ENCODE measurements at places on chromosomes 1 and 21.

GRCh38 chr1:167935216-167936067, 1.0 kb upstream of the DCAF6 start:
- DNase-seq = peak; percentile 28

DNA sequence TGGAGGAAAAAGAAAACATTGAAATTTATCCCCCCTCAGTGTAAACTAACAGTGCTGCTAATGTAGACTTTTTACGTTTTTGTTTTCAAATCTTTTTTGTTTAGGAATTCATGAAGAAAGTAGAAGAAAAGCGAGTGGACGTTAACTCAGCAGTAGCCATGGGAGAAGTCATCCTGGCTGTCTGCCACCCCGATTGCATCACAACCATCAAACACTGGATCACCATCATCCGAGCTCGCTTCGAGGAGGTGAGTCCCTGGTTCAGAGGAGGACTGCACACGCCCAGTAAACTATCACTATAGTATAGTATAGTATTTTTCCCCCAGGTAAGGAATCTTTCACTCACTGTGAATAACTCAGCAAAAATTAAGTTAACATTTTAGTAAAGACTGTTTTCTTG, 37.8 kb upstream of the BMP8A start:
- no peak for DNase-seq

DNA sequence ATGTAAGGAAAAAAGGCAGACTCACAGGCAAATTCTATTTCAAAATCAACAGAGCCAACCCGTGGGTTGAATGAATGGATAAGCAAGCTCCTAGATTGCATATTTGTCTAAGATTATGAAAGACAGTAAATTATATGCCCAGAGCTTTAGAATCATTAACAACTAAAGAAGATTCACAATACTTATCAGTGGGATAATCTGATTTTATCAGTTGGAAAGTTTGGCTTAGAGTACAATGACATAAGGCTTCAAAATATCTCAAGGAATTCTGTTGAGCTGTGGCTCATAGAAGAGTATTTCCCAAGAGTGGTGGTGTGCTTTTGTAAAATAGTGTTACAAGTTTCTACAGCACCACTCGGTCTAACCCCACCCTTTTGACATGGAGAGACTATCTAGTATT, 85.5 kb downstream of the ADAMTS1 start:
- no peak for DNase-seq

GRCh38 chr1:192698731-192699130, 62.8 kb downstream of the RGS13 start:
- no peak for DNase-seq

DNA sequence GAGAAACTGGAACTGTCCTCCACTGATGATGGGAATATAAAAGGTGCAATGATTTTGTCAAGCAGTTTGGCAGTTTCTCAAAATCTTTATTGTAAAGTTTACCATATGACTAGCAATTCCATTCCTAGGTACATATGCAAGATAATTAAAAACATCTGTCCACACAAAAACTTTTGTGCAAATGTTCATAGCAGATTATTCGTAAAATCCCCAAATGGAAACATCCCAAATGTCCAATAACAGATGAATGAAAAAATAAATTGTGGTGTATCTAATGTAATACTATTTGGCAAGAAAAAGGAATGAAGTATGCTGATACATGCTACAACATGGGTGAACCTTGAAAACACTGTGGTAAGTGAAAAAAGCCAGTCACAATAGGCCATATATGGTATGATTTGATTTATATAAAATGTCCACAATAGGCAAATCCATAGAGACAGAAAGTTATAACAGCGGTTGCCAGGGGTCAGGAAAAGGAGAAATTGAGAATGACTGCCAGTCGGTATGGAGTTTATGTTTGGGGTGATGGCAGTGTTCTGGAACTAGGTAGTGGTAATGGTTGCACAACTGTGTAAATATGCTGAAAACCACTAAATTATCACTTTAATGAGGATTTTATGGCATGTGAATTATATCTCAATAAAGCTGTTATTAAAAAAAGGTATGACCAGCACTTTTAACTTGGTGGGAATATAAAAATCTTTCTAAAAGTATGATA, 81.7 kb upstream of the BEND5 start:
- DNase-seq = no peak

DNA sequence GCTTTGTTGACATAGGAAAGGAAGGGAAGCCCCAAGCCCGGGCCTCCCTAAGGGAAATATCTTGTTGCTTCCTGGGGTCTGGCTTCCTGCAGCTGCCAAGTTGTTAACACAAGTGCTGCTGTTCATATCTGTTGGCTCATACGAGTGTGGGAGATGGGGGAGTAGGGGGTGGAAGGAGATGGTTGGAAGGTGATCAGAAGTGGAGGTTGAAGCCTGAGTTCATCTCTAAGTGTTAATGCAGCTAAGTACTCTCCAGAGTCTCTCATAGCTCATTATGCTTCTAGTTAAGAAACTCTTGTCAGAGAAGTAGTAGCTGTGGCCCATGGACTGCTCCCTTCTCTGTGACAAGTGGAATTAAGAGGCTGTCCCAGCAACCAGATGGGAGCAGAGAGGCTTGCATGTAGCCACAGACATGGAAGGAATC, 319.2 kb upstream of the SPAG17 start:
- no peak for DNase-seq

DNA sequence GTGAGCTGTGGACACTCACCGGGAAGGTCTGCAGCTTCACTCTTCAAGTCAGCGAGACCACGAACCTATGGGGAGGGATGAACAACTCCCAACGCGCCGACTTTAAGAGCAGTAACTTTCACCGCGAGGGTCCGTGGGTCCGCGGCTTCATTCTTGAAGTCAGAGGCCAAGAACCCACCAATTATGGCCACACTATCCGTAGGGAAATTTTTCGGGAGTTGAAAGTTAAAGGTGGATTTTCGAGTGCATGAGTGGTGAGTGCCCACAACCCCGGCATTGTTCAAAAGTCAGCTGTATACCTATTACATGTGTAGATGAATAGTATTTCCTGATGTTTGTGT, 19.7 kb downstream of the EXOC8 start:
- no peak for DNase-seq

- DNase-seq = peak; percentile 38
Measured at GRCh38 chr1:18955441-18956192, 859 bp downstream of the IFFO2 start.

- no peak for DNase-seq
Measured at GRCh38 chr1:98260839-98261238, 340.0 kb upstream of the DPYD start.

GRCh38 chr1:101371259-101371658, 134.4 kb downstream of the S1PR1 start:
- no peak for DNase-seq

DNA sequence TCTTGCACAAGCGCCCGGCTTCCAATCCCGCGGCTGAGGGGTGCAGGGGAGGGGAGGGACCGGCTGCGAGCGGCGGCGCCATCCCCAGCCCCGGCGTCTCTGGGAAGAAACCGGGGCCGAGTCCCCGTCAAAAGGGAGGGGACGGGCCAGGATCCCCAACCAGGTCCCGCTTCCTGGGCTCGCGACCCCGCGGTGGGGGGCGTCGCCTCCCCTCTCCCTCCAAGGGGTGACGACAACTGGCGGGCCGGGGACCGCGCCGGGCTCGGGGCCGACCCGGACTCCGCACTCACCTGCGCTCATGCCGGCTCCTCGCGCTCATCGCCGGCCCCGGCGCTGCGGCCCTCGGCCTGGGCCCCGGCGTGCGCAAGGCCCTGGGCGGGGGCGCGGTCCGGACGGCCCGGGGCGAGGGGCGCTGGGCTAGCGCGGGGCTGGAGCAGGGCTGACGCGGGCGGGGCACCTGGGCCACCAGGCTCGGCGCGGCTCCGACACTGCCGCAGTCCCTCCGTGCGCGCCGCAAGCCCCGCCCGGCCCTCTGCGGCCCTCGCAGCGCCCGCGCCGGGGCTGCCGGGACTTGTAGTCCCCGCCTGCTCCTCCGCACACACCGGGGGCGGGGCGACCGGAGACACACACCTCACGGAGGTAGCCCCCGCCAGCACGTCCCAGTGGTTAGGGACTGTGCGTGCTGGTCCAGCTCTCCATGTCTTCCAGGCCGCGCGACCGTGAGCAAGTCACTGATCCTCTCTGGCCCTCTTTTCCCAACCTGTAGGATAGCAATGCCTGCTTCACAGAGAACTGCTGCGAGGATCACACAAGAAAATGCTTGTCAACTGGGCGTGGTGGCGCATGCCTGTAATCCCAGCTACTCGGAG, at the start of gene ATP13A2:
TSS of gene ATP13A2 (minus strand) at position 490 of the 869 bp plus-strand sequence. CDS start at position 300, 190 bp downstream.
- DNase-seq = peak; percentile 67

DNA sequence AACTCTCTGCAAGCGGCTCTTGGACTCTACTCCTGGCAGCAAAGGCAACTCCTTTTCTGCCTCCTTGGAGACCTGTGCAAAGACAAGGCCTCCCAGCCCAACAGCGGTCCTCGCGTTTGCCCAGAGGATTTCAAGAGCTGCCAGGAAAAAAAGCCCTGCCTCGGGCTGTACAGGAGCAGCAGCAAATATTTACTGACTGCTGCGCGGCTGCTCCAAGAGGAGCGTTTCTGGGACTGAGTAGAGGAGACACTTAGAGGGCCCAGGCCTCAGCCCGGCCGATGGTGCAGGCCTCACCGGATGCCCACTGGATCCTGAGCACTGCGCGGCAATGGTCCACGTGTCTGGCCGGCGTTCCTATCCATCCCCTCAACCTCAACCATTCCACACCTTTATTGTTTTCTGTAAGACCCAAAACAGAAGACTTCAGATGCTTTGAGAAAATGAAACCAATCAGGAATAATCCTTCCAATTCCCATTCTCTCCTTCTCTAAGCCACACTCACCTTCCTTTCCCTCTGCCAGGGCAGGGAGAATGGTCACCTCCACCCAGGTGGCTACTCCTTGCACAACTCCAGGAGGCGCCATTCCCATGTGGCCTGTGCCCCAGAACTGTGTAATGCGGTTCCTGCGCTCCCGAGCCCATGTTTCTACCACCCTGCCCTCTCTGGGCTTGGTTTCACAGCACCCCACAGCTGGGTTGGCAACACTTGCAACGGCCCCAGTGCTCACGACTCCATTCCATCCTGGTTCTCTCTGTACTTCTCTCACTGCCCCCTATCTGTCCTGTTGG, 215.8 kb downstream of the TRABD2B start:
- DNase-seq = no peak

DNA sequence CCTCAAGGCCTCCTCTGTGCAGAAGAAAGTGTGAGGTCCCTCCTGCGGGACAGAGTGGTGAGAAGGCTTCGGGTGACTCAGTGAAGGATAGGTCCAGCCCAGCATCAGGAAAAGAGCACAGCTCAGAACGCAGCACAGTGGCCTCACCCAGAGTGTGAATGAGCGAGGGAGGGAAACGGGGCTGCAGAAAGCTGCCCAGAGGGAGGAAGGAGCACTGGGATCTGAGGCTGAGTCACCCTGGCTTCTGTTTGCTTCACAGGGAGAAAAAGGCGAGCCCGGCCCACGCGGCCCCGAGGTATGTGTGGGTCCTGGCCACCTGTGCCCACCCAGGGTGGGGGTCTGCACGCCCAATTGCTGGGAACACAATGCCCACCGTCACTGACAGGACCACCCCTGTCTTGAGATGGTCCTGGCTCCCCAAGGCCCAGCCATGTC, 24.3 kb downstream of the COL6A2 start:
- no peak for DNase-seq

DNA sequence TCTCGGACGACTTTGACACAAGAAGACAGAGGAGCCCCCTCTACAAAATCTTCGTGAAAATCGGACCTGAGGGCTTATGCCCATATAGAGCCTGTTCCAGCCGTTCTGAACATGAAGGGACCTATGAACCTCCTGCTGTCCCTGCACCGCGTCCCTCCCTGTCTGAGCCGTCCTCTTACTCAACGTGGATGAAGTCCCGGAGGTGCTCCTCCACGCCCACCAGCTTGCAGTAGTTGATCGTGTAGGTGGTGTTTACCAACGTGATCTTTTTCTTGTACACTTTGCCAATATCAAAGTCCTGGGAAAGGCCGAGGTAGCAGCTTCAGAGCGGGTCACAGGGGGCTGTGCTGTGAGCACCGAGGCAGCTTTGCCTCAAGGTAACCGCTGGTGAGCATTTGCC, 40.0 kb downstream of the CFAP74 start:
- DNase-seq = no peak

DNA sequence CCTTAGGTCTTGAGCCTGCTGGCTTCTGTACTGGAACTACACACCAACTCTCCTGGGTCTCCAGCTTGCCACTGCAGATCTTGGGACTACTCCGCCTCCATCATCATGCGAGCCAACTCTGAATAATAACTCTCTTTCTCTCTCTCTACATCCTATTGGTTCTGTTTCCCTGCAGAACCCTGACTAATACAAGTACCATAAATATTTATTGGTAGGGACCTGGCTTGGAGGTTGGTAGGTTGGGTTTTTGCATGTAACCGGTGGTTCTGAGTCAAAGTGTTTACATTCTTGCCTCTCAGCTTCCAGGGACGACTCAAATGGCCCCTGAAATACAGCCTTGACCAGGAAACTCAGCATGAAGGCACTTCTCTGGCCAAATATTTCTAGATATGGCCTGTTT, 110.4 kb downstream of the KCND3 start:
- DNase-seq = no peak

GRCh38 chr1:197786280-197786679, 11.0 kb upstream of the DENND1B start:
- DNase-seq = no peak

DNA sequence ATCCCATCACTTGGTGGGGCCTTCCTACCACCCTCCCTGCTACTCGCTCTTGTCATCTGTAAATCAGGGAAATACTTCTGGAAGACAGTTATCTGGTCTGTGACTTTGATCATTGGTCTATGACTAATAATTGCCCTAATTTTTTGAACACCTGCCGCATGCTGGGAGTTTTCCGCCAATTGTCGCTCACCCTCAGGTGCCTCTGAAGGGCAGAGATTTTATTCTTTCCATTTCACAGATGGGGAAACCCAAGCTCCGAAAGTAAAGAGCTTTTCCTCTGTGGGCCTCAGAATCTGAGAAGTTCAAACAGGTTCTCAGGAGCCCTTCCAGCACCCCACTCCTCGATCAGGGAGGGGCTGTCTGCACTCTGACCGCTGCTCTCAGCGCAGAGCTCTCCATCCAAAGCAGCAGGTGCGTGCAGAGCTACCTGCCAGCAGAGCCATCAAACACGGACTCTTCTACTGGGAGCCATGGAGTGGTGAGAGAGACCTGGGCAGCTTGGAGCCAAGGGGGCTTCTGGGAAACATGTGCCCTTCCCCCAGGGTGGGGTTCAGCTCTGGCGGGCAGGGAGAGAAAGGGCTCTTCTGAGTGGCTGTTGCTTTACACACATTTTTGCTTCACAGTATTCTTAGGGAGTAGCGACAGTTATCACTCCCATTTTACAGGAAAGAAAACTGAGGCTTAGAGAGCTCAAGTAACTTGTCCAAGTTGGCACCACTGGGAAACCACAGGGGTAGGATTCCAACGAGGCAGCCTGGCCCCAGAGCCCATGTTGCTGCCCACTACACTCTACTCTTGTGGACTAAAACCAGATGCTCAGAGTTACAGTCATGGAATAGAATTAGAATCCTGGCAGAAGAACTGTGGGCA, 5.8 kb upstream of the RUNX3 start:
- DNase-seq = no peak
